ENCODE measurements at places on chromosomes 5 and 9.

GRCh38 chr5:72067682-72068470 lies 39.4 kb upstream of the MAP1B start:
- no peak for DNase-seq

DNA sequence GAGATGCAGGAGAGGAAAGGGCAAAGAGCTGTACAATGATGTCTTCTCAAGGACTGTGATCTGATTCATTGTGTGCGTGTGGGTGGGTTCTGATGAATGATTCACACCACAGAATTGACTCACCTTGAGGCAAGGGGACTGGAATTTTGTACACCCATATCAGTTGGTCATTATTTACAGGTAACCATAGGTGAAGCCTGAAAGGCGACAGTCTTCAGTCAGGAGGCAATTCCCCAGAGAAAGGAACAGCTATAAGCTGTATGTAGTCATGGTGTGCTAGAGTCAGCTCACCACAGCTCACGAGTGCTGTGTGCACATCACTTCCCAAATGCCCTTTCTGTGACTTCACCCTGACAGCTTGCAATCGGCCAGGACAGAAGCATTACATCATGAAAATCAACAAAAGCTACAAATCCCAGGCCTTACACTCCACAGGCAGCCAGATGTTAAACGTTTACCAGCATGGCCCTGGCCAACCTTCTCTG lies 87.6 kb upstream of the RPS23 start:
- DNase-seq, result no peak

- DNase-seq, result no peak
These were observed 751.2 kb downstream of the BRINP1 start for GRCh38 chr9:118618084-118618483.

- DNase-seq, result no peak
These were observed 294.7 kb upstream of the SLC30A5 start for GRCh38 chr5:68798877-68799843.

GRCh38 chr5:88674356-88675167 lies 208.4 kb downstream of the MEF2C start:
- no peak for DNase-seq

- DNase-seq, result no peak
These were observed 212.5 kb downstream of the FANCC start for GRCh38 chr9:95104980-95105379.

GRCh38 chr5:33065131-33065530 lies 354.0 kb downstream of the NPR3 start:
- DNase-seq, result no peak

DNA sequence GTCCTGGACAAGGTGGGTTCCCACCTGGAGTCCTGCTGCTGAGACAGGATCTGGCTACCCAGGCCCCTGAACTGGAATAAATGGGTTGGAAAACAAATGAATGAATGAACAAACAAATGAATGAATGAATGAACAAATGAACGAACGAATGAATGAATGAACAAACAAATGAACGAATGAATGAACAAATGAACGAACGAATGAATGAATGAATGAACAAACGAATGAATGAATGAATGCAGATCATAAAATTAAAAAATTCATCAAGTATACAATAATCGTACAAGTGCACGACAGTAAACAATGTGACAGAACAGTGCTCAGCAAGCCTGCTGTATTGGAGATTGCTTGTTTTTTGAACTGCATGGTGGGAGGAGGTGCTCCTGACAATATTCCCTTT lies 2097.1 kb downstream of the MAT2B start:
- no peak for DNase-seq

DNA sequence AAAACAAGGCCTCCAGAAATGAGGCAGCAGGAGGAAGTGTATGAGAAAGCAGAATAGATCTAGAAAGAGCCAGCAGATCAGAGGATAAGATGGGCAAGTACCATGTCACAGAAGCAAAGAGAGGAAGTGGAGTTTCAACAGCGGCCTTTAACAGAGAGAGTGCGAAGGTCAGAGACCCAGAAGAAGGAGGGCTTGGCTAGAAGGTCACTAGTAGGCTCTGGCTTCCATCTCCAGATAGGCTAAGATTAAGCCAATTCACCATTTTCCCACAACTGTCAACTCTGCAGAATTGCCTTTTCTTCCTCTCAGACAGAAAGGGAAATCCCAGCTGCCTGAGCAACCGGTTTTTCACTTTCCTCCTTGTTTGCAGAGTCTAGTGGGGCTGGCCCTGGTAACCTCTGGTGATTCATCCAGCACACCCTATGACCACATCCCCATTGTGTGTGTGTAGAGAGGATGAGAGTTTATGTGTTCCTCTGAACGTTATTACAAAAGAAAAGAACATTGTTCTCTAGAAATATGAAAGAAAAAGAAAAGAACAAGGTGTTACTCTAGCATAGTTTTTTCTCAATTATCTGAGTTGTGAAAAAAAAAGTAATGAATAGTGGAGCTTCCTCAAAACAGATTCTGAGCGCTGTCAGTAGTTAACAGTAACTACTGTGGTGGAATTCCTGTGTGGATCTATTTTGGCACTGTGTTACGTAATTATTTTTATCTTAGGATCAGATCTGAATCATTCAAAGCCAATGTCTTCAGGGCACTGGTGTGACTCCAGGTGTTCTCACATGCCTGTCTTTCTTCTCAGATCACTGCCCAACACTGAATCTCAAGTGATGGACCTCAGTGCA lies 220.4 kb downstream of the ARRDC3 start:
- DNase-seq, result peak; percentile 21

DNA sequence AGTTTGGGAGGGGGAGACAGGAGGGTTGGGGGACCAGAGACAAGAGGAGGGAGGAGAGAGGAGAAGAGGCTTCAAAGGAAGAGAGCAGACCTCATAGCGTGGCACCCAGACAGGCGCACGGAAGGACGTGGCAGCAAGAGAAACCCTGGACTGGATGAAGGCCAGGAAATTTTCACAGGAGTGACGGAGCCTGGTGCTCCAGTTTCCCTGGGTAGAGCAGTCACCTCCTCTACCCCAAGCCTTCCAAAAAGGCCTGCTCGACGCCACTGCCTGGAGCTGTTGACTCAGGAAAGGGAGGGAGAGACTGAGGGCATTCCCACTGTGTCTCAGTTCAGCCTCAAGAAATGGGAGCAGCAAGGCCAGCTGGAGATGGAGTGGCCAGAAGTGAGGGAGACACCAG lies 19.3 kb downstream of the AK8 start:
- DNase-seq, result no peak

- no peak for DNase-seq
These were observed 309.7 kb downstream of the CYLC2 start for GRCh38 chr9:103304797-103305196.

- no peak for DNase-seq
These were observed 91.0 kb downstream of the ARSB start for GRCh38 chr5:78893940-78894677.

Measured in stimulated activated CD8-positive, alpha-beta memory T cell treated with anti-CD3 and anti-CD28 coated beads, Interleukin-2, amount 100 ng/mL, for 1 hour (primary cell).